T47D (cell line): ENCODE measurements at places on chromosomes 12 and 14.

DNA sequence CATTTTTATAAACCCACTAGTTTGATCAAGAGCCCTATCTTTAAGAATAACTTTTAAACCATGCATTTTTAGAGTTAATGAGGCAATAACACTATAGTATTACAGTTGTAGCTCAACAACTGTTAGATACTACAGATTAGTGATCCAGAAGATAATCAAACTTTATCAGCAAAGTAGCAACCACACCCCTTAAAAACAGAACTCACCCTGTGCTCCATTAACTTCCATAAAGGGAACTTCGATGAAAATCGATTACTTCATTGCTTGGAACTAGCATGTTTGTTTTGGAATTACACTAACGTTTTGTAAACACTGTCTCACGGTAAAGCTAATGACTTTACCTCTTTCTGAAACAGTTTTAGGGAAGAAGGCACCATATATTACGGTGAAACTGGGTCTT is 1.4 kb downstream of the SGPP1 start:
- peak; percentile 42 for DNase-seq

DNA sequence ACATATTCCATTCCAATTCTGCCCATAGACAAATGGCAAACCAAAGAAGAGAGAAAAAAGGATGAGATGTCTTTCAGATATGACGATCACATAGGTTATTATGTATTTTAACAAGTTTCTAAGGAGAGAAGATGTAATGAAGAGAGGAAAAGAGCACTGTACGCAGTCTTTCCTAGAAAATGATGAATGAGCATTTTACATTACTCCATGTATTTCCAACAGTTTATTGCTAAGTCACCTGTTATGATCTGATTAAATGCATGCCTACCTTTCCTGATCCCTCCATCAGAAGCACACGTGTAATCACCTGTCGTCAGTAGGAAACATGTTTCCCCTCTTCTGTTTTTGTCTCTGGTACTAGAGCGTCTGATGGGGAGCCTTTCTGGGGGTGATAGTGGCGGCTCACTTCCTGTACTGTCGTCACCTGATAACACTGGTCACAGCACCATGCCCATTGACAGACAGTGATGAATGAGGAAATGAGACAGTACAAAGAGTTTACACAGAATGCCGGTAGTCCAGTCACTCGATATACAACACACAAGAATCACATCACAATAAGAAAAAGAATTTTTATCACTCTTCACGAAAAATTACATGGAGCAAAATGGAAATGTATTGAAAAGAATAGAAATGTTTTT is 161.6 kb downstream of the KCNC2 start:
- no peak for DNase-seq

GRCh38 chr14:69373104-69373503 is 25.0 kb downstream of the ERH start:
- DNase-seq: no peak

GRCh38 chr14:49920935-49921334 is 28.1 kb downstream of the ARF6 start:
- no peak for DNase-seq

DNA sequence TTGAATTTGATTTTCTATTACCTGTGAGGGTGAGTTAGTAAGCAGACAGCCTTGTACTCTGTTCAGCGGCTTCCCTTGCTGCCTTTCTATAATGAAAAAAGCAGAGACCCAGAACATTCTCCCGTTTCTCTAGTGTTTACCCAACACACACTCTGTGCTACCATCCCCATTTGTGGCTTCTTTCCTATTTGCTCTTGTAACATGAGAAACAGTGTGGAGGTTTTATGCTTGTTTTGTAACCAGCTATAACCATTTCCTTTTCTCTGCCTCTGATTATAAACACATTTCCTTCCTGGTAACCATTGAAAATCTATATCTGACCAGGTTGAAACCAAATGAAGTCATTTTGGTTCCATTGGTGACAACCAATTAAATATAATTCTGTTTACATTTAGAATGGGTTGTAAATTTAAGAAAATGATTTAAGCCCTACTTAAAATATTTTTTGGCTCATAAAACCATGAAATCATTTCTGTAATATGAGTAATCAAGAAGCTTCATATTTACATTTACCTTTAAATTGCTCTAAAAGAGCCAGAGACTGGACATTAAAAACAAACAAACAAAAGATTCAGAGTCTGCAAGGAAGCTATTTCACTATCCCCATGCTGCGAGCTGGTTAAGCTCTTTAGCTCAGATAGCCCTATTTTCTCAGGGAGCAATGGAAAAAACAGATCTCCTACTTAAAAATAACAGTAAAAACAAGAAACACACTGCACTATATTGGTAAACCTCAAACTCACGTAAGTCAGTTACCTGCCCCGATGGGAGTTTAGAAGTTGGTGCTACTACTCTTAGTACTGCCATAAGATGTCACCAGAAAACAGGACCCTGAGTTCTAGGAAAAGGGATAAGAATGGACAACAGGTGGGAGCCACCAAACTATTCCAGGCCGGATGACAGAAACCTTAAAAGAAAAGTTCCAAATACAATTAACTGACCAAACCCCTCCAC is 206.5 kb upstream of the EEA1 start:
- DNase-seq: no peak

- DNase-seq: no peak
These were observed 31.3 kb downstream of the SLC38A1 start for GRCh38 chr12:46237371-46238045.

DNA sequence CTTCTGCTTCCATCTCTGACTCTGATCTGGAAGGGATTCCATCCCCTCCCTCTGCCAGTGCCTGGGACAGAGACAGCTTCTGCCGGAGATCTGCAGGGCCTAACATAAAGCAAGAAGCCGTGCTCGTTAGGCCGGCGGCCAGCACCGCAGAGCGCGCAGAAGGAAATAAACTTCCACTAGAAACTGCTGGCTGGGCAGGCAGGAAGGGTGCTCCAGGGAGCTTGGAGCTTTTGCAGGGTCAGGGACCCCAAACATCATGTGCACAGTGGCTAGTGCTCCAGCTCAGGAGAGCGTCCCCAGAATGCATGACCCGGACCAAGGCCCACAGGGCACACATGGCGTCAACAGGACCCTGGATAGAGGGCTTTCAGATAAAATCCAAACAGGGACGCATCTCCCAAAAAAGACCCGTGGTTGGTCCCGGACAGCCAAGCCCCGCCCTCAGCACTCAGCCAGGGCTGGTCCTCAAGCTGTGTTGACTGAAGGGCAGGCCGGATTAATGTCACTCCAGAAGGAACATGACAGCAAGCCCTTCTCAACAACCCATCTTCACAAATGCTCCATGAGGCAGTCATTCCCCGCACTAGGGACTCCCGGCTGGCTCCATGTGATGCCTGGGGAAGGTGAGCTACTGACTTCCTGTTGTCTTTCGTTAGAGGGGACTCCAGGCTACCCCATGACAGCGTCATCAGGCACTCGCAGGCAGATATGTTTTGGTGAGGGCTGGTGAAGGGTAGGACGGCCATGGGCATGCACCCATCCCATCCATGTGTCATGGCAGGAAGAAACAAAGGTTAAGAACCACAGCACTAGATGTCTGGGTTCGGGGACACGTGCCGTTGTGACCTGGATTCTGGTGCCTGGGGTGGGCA is 121.5 kb downstream of the CALM1 start:
- no peak for DNase-seq

- DNase-seq: no peak
These were observed 194.4 kb downstream of the EMP1 start for GRCh38 chr12:13390918-13391317.

DNA sequence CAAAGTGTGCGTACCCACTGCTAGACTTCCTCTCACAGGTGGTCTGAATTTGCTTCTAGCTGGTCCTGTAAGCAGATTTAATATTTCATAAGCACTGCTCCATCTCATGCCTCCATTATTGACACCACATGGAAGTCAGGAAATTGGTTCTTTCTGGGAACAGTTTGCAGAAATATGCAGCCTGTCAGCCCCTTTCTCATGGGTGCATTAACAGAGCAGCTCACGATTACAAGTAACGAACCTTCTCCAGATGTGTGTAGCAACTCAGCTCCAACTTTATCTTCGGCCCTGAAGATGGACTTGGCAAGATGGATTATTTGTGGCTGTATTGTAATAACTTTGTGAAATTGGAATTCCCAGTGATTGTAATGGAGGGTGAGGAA is 214.5 kb upstream of the DDHD1 start:
- no peak for DNase-seq

DNA sequence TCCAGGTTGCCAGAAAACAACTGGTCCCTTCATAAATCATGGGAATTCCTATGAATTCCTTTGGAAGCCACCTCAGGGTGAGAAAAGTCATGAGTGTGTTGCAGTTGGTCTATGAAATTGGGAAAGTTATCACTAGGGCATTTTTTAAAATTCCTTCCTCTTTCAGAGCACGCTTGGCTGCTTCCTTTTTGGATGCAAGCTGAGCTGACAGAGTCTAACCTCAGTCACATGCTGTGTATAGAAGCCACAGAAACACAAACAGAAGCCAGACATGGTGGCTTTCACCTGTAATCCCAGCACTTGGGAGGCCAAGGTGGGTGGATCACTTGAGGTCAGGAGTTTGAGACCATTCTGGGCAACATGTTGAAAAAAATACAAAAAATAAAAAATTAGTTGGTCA is 21.7 kb upstream of the HELB start:
- DNase-seq: no peak

- DNase-seq: no peak
These were observed 25.1 kb upstream of the RPLP0 start for GRCh38 chr12:120225852-120226640.

GRCh38 chr12:92860521-92860920 is 68.6 kb downstream of the EEA1 start:
- DNase-seq: no peak
